ENCODE measurements at places on chromosomes 16 and 17. TPM values are rescaled to one million over a fixed set of nuclear protein-coding genes. Genes with fewer than 3 reads are reported as not detected.

NOXO1 gene
- total RNA-seq: not detected

AURKB gene
- total RNA-seq: 6.2 TPM

ZKSCAN2 gene
- 4.0 TPM for total RNA-seq

CLEC19A gene
- not detected for total RNA-seq

FOXO3B gene
- 15.9 TPM for total RNA-seq

- no peak for DNase-seq
Observed at GRCh38 chr16:1169285-1170075, 16.6 kb downstream of the CACNA1H start.

DNA sequence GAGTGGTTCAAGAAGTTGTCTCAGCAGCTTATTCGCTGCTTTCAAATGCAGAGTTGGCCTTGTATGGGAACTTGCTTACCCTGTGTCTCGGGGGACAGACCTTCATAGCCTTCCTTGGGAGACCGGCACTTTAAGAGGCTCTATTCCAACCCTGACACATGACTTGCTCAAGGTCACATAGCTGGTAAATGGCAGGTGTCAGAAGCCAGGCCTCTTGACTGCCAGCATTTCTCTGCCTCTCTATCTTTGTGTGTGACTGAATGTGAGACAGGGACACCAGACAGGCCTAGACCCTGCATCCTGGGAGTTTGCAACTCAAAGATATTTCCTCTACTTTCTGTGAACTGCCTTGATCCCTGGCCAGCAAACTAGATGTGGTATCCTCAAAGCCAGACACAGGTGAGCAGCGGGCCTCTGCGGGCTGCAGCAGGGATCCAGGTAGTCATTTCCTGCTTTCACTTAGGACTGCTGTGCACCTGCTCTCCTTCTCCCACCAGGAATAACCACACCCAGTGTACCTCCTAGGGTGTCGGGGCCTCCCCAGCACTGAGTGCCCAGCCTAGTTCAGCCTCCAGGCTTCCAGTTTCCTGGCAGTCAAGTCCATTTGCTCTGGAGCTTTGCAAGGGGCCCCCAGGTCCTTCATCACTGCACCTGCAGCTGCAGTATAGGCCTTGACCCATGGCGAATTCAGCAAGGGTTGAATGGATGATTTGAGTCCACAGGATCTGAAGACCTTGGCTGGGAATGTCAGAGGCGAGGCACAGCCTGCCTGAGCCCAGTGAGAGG is 116.6 kb upstream of the TNRC6C start:
- DNase-seq: no peak

GRCh38 chr16:81610144-81610842 is 165.7 kb downstream of the CMIP start:
- no peak for DNase-seq

DNA sequence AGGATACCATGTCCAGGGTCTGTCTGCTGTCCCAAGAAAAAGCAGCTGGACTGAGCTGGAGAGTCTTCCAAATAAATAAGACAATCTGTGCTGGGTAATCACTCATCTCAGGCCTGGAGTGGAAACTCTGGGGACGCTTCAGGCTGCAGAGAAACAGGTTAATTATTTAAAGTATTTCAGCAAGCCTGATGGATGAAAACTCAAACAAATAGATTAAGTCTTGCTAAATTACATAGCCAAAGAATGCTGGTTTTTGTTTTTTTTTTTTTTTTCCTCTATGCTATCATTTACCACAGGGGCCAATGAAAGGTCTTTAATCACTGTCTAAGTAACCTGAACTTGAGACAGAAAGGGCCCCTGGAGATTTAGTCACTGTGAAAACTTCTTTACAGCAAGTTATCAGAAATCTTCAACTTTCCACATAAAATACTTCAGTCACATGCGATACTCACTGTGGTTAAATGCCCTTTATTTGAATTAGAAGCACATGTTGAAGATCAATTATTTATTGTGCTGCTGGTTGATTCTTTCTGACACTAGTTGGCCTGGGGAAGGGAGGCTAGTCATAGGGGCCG is 31.0 kb upstream of the KCNJ2 start:
- DNase-seq: no peak

- DNase-seq: peak; percentile 83
Observed at GRCh38 chr17:43393944-43394482, 4.8 kb upstream of the ARL4D start.

DNA sequence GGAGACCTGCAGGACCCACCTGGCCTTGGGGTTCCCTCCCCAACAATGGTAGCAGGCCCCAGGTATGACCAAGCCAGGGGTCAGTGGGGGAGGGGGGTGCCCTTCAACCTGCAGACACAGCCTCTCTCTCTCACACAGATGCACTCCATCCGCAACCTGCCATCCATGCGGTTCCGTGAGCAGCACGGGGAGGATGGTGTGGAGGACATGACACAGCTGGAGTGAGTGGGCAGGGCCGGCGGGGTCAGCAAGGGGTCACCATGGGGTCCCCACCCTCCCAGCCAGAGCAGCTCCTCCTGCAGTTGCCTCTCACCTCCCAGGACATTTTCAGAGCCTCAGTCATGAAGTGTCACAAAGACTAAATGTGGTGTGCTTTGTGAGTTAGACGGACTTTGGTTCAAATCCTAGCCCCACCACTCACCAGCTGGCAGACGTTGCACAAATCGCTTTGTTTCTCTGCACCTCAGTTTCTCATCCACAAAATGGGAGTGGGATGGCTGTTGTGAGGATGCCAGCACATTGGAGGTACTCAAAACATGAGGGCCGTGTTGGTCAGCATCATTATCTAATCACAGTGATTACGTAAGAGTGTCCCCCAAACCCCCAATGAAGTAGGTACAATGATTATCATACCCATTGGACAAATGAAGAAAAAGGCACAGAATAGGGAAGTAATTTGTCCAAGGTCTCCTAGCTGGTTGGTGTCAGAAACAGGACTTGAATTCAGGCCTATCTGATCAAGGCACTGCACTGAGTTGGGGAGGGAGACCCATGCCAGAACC is 16.0 kb downstream of the MYO15A start:
- DNase-seq: no peak

DNA sequence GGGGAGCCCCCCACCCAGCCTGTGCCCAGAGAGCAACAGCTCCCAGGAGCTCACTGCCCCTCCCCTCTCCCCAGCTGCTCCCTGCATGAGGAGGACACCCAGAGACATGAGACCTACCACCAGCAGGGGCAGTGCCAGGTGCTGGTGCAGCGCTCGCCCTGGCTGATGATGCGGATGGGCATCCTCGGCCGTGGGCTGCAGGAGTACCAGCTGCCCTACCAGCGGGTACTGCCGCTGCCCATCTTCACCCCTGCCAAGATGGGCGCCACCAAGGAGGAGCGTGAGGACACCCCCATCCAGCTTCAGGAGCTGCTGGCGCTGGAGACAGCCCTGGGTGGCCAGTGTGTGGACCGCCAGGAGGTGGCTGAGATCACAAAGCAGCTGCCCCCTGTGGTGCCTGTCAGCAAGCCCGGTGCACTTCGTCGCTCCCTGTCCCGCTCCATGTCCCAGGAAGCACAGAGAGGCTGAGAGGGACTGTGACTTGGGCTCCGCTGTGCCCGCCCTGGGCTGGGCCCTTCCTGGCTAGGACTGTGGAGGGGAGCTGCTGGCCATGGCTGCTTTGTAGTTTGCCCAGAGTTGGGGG is 584 bp downstream of the TCAP start:
- no peak for DNase-seq

DNA sequence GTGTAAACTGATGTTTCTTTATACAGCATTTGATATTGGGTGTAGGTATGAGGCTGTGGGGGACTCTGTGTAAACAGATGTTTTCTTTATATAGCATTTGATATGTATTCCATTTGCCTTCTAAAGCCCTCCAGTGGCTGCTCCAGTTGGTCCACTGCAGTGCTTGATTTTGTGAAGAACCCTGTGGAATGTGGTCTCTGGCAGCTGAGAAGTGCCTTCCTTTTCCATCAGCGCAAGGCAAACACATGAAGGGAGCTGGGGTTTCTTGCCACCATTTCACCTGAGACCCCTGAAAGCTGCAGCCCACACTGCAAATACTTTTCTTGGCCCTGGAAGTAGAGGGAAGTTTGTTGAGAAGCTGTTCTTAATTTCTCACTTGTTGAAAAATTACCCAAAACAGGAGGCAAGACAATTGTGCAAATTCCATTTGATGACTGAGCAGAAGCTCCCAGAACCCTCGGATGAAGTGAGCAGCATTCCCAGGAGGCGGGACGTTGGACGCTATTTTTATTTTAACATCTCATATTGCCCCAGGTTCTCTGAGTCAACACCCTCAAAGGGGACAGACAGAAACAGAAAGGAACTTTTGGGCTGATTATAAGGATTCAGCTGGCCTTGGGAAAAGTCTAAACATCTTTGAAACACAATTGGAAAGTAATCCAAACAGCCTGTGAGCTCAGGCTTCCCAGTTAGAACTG is 158.5 kb upstream of the RPH3AL start:
- no peak for DNase-seq

- no peak for DNase-seq
Observed at GRCh38 chr16:5581908-5582307, 484.3 kb upstream of the EEF2KMT start.

DNA sequence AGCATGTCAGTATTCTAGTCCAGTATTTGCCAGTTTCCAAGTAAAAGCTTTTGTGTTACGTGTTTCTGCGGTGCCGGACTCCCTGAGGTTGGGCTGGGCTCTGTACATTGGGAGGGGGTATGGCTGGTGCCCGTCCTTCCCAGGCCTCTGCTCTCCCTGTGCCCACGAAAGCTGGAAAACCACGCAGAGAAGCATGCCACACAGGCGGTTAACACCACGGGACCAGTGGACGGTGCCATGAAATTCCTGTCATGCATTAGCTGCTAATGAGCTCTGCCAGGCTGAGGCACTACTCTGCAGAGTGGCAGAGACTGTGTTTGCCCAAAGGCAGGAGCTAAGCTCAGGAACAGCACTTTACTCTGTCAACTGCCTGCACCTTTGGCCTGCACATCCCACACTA is 8.1 kb downstream of the SMIM5 start:
- no peak for DNase-seq

DNA sequence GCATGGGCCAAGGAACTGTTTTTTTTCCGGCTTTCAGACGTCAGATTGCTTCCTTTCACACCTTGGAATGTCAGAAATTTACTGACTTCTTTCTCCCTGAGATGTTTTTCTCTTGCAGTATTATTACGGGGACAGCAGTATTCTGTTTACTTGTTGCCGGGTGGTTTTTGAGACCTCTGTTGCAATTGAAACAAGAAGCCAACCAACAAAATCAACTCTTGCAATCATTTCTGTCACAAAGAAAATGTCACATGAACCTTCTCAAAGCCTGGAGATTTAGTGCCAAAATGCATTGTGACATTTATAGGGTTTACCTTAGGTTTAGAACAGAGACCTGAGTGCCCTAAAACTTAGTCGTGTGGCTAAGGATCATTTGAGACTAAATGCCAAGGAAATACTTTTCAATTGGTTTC is 174.3 kb downstream of the MAP2K6 start:
- DNase-seq: no peak

All from hematopoietic multipotent progenitor cell (in vitro differentiated cells).